ENCODE measurements at places on chromosomes 1 and 21.

DNA sequence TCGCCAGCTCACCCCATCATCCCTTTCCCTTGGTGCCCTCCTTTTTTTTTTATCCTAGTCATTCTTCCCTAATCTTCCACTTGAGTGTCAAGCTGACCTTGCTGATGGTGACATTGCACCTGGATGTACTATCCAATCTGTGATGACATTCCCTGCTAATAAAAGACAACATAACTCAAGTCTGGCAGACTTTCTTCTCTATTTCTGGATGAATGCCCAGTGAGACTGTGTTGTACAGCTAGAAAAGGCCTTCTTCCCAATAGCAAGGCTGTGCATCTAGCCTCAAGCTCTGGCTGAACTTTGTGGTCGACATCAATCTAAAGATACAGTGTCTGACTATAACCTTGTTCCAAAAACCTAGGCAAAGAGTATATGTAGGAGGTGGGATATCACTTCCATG lies 6.4 kb downstream of the IL24 start:
- no peak for DNase-seq

DNA sequence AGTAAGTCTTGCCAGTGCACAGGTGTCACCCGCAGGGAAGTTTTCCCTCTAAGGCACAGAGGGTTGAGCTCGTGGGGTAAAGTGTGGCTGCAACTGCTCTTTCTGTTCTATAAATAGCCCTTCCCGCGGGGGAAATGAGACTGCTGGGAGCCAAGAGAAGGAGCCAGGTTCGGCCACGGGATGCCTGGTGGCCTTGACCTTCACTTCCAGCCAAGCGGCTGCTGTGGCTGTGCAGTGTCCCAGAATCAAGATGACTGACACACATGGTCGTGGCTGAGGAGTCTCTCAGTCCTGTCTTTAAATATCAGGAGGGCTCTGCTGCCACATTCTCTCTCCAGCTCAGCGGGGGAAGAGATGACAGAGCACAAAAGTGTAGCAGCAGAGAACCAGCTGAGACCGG lies 154.1 kb upstream of the VAMP3 start:
- no peak for DNase-seq

- DNase-seq, result no peak
Observed at GRCh38 chr21:45320261-45321025, 32.7 kb upstream of the POFUT2 start.

GRCh38 chr1:174797398-174797797 lies 202.3 kb upstream of the CACYBP start:
- DNase-seq, result peak; percentile 22

GRCh38 chr1:155910621-155911121 lies 478 bp downstream of the RIT1 start:
- DNase-seq, result peak; percentile 16

DNA sequence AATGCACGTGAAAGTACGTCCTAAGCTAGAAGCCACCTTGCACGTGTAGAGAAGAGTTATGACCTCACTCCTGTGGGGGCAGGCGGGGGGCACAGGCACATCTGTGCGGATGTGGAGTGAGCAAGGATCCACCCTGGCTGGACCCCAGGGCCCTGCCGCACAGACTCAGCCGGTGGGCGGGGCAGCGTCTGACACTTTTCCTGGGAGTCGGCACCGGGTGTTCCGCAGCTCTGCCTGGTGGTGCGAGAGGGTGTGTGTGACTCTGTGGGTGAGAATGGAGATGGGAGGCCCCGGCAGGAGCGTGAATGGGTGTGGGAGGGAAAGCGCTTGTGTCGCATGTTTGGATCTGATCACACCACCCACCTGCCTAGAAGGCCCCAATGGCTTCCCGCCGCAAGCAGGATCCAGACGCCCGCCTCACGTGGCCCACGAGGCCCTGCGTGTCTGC lies 29.5 kb downstream of the RAP1GAP start:
- no peak for DNase-seq

DNA sequence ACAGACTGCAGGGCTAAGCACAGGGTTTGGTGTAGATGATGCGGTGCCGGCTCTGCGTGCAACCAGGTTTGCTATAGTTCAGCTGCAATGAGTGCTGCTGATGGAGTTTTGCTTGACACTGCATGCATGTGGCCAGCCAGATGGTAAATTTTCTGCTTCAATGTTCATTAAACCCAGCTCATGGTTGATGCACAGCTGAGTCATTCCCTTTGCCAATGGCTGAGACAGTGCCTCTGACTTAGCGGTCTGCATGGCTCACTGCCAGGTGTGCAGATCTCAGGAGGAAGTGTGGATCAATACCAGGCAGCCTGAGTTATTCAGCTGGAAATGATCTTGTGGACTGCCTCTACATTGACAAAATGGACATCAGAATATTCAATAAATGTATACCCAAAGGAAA lies 172.7 kb upstream of the ZP4 start:
- DNase-seq, result no peak

GRCh38 chr1:32106663-32107275 lies 1.1 kb upstream of the KPNA6 start:
- no peak for DNase-seq

DNA sequence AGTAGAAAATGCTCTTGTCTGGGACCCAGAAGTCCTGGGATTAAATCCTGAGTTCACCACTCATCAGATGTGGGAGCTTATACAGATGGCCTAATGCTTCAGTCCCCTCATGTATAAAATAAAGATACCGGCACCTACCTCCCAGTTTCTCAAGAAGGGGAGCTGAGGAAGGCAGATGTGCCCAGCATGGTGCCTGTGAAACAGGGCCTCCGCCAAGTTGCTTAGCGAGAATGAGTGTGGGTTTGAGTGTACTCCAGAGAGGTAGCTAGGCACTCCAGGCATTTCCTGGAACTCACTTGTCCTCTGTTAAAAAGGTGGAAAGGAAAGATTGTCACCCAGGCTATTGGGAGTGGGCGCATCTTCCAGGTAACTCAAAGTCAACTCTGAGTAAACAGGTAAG lies 37.8 kb downstream of the IER5 start:
- no peak for DNase-seq

GRCh38 chr21:38688068-38688467 lies 117.7 kb upstream of the ETS2 start:
- no peak for DNase-seq

DNA sequence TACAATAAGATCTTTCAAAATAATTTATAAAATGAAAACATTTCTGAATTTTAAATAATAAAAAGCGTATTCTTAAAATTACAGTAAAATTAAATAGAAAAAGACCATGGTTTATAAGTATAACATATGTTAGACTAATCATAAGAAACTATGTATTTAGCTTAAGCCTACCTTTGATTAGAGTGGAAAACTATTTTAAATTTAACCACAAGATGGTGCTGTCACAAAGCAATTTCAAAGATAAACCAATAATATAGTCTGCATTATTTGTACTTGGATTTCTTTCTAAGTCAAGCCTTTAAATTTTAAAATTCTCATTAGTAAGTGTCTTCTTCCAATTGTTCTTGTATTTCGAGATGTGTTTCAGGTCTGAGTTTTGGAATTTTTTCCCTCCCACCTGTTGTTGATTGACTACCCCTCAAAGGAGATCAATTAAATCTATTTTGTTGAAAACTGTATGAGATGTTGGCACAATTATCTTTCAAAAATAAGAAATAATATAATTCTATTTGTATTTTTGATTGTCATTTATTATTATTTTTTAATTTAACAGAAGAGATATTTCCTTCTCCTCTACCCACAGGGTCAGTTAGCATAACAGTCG lies 459.8 kb downstream of the KCNT2 start:
- peak; percentile 35 for DNase-seq

- no peak for DNase-seq
Observed at GRCh38 chr1:108719656-108720435, 7.1 kb downstream of the FNDC7 start.

DNA sequence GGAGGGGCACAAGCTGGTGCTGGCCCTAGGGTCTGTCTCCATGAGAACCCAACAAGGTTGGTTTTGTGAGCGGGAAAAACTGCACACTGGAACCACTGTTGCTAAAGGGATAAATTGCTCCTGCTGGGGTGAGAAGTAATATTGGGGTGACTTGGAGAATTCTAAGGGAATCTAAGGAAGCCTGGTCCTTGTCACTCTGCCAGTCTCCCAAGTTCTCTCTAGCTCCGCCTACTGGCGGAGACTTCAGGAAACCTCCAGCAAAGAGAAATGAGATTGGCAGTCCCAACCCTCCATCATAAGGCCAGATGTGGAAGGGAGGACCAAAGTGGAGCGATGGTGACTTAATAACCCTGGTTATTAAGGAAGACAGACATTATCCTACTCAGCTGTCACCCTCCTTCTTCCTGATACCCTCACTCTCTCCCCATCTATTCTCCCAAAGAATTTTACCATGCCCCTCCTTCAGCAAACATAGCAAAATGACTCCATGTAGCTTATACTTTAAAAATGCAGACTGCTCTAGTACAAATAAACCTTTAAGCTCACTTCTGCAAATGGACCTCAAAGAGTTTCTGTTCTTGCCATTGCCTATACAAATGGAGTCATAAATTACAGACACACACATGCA lies 2.7 kb downstream of the LCE1F start:
- no peak for DNase-seq

GRCh38 chr1:97013136-97013535 lies 291.6 kb downstream of the PTBP2 start:
- DNase-seq, result no peak

GRCh38 chr1:34885405-34886247 lies 26.1 kb upstream of the SMIM12 start:
- DNase-seq, result peak; percentile 29

GRCh38 chr1:93668121-93668520 lies 13.5 kb downstream of the BCAR3 start:
- no peak for DNase-seq

DNA sequence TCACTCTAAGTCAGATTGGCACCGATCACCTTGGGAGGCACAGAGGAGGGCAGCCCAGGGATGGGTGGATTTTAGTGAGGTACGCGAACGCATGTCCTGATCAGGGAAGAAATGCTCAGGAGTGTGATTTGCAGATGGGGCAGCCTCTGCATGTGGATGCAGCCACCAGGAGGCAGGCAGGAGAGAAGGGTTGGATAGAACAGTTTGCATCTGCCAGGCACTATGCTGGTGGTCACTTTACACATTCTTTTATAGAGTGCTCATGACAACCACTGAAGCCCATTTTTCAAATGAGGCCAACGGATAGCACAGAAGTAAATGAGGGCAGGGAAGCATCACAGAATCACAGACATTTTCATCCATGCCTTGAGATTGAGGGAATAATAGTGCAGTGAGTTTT lies 5.7 kb downstream of the LAMB3 start:
- no peak for DNase-seq

GRCh38 chr1:99657213-99658030 lies 11.5 kb downstream of the PALMD start:
- no peak for DNase-seq

DNA sequence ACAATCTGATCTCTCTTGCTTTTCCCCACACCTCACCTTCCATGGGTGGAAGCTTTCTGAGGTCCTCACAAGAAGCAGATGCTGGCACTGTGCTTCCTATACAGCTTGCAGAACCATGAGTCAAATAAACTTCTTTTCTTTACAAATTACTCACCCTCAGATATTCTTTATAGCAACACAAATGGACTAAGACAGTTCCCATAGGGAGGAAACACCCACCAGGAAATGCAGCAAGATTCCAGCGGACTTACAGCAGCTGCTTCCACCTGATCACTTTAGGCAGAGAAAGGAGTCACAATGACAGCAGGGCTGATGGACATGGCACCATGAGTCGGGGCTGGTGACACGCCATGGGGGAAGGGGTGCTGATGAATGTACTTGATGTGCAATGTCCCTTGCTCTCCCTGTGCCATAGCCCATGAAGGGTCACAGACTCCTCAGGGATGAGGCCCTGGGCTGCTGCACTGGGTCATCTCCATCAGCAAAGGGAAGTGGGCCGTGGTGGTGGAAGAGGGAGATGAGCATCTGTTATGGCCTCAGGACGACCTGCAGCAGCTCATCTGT lies 53.9 kb downstream of the PRSS38 start:
- DNase-seq, result no peak

DNA sequence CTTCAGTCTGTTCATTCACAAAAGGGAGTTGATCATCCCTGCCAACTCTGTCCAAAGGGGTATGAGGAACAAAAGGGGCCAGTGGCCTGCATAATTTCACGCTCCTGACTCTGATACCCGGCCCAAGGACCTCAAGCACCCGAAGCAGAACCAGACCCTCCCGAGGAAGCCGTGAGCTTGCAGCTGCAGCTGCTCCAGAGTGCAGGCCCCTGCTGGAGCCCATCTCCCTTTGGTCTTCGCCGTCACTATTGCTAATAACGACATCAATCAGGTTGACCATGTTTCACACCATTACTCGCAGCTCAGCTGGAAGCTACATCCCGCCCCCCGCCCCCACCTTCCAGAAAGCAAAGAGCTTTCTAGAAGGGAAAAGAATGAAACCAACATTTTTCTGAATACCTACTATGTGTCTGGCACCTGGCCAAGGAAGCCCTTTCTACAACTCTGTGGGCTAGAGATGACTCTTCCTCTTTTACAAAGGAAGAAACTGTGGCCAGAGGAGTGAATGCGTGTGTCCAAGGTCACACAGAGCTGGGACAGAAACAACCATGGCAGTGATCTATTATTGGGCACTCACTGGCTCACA lies 5.5 kb downstream of the NKAIN1 start:
- DNase-seq, result no peak

- DNase-seq, result no peak
Observed at GRCh38 chr1:230158415-230159291, 91.6 kb downstream of the GALNT2 start.

- DNase-seq, result no peak
Observed at GRCh38 chr1:67647814-67648358, 37.1 kb upstream of the GADD45A start.

GRCh38 chr1:170714163-170714562 lies 50.2 kb downstream of the PRRX1 start:
- no peak for DNase-seq

DNA sequence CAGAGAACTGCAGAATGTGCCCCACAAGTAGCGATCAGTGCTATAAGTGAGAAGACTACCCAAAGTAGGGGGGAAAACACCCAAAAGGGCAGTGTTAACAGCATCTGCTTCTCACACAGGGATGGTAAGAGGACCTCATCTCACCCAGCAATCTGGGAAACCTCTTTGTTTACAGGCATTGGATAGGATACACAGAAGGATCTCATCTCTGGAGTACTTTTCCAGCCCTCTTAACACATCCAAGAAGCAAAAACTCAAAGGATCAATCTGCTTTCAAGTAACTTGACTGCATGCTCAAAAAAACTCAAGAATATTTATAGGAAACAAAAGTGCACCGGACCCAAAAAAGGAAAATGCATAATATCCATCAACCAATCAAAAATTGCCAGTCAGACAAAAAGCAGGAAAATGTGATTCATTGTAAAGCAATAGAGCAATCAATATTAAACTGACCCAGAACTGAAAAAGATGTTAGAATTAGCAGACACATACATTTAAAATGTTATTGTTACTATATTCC lies 311.0 kb upstream of the CXADR start:
- DNase-seq, result no peak

- DNase-seq, result no peak
Observed at GRCh38 chr1:179445593-179445992, 79.8 kb downstream of the AXDND1 start.

GRCh38 chr1:102821707-102822106 lies 286.6 kb downstream of the COL11A1 start:
- no peak for DNase-seq

DNA sequence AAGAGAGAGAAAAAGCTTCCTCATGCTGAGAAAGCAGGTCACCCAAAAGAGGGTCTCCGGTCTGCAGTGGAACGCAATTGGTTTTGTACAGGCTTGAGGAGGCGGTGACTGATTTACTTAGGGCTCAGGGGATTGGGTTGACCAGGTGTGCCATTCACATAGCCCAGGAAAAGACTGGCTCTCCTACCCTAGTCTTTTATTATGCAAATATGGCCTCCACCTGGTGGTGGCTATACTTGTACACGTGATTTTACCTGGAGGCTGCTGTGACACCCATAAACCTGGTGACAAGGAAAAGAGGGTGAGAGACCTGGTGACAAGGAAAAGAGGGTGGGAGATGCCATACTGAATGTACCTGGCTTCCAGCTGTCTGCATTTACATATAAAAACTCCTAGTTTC lies 49.9 kb downstream of the DNTTIP2 start:
- no peak for DNase-seq

Measured in CD4-positive, alpha-beta T cell treated with Interleukin-2 at 100 ng/mL for 4 hours (primary cell).